Naive thymus-derived CD8-positive, alpha-beta T cell (primary cell): ENCODE measurements at places on chromosomes 12 and 14.

- no peak for DNase-seq
These were observed 4.0 kb downstream of the PRKAG1 start for GRCh38 chr12:49014547-49014946.

DNA sequence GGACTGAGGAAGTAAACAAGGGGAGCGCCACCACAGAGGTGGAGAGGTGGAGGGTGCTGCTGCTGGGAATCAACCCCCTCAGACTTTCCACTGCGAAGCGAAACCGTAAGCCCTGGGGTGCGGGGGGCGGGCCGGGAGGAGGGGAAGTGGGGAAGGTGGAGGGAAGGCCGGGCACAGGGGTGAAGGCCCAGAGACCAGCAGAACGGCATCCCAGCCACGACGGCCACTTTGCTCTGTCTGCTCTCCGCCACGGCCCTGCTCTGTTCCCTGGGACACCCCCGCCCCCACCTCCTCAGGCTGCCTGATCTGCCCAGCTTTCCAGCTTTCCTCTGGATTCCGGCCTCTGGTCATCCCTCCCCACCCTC lies at the start of gene LAG3:
Gene LAG3 (plus strand): TSS at position 190 of the 365 bp plus-strand sequence. CDS start 333 bp downstream, outside the sequence.
- peak; percentile 51 for DNase-seq

DNA sequence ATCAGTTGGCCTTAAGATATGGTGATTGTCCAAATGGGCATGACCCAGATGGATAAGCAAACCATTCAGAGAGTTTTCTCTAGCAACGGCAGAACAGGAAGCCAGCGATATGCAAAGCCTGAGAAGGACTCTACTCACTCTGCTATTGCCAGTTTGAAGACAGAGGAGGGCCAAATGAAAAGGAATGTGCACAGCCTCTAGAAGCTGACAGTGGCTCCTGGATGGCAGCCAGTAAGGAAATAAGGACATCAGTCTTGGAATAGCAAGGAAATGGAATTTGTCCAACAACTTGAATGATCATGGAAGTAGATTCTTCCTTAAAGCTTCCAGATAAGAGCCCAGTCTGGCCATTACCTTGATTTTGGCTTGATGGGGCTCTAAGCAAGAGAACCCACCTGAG lies 60.0 kb downstream of the TMTC2 start:
- no peak for DNase-seq

GRCh38 chr14:62307844-62308243 lies 545.6 kb downstream of the SNAPC1 start:
- DNase-seq = no peak

- DNase-seq = no peak
These were observed 167.0 kb downstream of the EFCAB11 start for GRCh38 chr14:89787525-89787924.

DNA sequence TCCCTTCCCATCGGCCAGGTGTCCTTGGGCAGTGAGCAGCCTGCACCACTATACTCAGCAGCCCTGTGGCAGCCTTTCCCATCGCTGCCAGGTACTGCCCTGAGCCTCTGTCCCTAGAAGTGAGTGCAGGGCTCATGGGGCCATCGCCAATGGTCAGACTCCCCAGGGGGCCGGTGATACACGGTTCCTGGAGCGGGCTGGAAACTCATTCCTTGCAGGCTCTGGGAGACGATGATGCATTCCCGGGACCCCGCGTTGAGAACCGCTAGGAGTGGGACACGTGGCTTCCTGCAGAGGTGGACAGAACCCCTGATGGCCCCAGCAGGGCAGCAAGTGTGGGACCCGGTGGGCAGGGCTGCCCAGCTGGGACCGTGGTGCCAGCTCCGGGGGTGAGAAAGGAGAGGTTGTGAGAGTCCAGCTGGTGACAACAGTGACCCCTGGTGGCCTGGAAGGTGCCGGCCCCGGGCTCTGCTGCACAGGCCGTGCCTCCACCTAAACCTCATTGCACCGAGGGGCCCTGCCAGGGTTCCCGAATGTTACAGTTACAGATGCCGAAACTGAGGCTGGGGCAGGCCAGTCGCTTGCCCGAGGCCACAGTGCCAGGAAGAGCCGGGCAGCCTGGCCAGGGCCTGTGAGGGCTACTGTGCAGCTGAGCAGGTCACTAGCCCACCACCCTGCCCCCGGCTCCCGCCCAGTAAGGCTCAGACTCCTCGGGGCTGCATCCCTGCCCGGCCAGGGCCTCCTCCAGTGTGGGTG lies 33.8 kb downstream of the FBRSL1 start:
- peak; percentile 81 for DNase-seq

GRCh38 chr14:61246721-61247120 lies 34.4 kb downstream of the TMEM30B start:
- DNase-seq = no peak

DNA sequence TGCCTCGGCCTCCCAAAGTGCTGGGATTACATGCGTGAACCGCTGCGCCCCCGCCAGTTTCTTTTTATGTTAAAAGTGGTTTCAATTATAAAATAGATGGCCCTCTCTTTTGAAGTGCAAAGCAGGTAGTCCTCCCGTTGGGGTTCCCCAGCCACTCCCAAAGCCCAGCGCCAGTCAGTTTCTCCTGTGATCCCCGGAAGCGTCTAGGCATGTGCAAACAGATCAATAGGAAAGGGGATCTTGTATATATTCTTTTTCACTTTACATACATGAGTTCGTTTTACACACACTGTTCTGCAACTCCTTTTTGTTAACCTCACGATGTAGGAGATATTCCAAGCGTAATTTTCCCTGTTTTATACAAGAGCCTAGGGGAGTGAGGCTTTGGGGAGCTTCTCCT lies 16.3 kb upstream of the DLK1 start:
- no peak for DNase-seq

DNA sequence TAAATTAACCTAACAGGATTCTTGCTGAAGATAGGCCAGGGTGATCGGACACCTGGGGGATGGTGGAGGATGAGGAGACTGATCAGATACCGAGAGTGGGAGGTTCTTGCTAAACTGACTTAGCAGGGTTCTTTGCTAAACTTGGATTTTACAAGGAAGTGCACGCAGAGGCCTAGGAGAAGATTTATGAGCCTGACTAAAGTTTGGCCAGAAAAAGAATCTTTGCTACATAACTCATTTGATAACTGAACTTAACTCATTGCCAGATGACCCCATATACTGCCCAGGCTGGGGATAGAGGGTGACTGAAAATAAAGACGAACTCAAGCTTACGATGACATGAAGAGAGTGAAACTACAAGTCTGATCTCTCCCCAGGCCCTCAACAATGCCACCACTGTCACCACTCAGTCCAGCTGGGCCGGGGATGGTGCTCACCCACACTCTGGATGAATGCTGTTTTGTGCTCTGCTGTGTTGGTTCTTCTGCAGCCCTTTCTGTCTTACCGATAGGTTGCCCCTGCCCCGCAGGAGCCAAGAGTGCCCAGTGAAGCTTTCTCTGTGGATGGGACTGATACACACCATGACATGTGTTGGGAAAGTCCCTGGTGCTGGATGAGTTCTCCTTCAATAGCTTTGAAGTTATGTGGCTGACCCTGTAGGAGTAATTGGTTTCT lies 29.0 kb downstream of the PPFIBP1 start:
- DNase-seq = no peak

DNA sequence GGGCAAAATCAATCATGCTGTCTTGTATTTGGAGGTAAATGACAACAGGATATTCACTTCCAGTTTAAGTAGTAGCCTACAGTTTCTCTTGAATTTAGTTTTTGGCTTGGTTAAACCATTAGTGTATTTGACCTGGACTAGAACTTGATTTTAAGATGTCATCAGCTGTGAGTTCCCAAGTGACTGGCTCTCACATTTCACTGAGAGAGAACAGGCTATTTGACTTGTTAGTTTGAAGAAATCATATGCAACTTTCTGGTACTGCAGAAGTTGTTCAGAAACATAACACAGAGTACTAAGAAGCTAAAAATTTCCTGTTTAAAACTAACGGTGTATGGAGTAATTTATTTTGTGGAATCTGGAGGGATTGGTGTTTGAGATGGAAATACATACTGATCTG lies 22.3 kb downstream of the MNAT1 start:
- no peak for DNase-seq

DNA sequence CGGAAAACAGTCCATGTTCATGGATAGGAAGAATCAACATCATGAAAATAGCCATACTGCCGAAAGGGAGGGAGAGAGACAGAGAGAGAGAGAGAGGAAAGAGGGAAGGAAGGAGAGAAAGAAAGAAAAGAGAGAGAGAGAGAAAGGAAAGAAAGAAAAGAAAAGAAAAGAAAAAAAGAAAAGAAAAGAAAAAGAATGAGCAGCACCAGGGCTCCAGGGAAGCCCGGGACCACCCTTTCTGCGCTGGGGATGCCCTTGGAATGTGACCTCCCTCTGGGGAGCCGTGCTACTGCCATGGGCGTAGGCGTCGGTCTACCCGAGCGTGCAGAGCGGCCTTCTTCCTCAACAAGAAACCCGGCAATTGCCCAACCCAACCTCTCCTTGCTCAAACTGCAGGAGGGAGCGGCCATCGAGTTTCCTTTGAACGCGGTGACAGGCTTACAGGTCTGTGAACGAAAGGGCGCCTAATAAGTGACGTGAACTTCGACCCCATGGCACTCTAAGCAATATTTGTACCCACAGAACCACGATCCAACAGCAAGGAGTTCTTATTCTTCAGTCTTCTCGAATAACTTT lies 16.9 kb downstream of the OR6S1 start:
- peak; percentile 24 for DNase-seq

DNA sequence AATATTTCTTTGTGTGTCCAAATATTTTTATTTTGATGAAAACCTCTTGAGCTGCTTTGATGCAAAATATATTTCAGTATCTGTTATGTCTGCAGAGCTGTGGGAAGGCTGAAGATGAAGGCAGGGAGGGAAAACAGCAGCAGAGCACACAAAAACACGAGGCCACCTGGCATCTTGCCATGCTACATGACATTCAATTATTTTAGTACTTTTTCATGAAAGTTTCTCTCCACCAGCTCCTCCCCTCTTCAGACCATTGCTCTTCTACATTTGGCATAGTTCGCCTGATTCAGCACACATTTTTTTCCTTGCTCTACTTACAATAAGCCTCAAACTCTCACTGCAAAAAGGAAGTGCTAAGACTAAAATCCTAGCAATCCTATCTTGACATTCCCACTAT lies 4.6 kb upstream of the ALX1 start:
- no peak for DNase-seq

- DNase-seq = no peak
These were observed 76.0 kb upstream of the ACTN1 start for GRCh38 chr14:69055125-69055524.

DNA sequence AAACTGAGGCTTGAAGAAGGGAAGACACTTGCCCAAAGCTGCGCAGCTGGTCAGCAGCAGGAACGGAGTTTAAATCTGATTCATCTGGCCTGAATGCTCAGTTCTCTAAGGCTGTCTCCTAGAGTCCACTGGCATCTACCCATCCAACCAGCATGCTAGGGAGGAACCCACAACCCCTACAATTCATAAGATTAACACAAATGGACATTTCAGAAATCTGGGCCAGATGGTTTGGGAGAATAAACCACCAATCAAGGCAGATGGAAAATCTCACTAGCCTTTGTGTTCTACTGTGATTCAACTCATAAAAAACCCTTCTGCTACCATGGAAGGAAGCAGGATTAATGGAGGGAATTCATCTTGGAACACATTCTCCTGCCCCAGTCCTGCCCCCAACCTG lies 67.8 kb downstream of the WSCD2 start:
- DNase-seq = no peak

- no peak for DNase-seq
These were observed 37.8 kb upstream of the CRADD start for GRCh38 chr12:93639406-93639805.

GRCh38 chr14:20494935-20495766 lies 10.2 kb upstream of the RNASE10 start:
- DNase-seq = no peak

DNA sequence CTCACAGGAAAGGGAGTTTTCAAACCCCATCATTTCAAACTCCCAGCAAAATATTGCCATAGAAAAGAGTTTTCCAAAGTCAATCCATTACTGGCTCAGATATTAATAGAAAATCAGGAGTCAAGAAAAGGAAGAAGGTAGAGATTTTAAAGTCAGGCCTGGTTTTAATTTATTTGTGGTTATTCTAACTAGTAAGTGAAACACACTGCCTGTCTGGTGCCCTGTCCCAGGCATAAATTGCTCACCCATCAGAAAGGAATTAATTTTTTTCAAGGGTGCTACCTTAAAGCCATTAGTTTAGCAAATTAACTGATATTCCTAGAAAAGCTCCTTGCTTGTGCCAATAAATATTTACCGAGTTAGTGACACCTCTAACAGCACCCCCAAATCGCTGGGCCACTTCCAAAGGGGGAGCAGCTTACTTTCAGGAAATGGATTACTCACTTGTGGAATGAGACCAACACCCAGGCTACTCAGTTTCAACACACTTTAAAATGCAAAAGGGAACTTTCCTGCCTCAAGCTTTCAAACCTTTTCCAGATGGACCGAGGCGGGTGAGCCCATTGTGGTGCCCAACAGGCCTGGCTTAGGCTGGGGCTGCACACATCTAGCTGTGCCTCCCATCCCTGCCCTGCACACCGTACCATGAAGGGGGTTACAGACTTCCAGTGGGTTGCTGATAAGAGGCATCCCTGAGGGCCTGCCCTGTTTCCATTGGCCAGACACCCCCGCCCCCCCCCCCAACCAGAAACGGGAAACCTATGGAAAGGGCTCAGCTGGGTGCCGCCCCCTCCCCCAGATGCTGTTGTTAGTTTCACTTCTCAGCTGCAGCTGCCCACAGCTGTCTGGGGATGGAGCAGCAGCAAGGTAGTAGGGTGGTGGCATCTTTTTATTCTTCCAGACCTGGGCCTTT lies 117.2 kb downstream of the SAMD4A start:
- DNase-seq = no peak

- no peak for DNase-seq
These were observed 54.5 kb upstream of the EVL start for GRCh38 chr14:100010679-100011078.

DNA sequence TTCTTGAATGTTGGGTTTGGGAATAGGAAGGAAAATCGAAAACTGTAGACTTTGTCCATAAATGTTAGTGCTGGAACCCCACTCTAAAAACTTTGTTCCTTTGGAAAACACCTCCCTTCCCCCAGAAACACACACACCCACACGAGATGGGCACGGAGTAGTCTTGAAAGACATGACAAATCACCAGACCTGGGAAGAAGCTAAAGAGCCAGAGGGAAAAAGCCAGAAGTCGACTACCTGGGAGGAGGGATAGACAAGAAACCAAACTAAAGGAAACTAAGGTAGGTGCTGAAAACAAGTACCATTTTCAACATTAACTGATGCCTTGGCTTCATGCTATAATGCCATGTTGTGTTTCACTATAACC lies 925 bp upstream of the NANOG start:
- DNase-seq = no peak

GRCh38 chr12:19783547-19784444 lies 344.5 kb downstream of the AEBP2 start:
- DNase-seq = no peak

DNA sequence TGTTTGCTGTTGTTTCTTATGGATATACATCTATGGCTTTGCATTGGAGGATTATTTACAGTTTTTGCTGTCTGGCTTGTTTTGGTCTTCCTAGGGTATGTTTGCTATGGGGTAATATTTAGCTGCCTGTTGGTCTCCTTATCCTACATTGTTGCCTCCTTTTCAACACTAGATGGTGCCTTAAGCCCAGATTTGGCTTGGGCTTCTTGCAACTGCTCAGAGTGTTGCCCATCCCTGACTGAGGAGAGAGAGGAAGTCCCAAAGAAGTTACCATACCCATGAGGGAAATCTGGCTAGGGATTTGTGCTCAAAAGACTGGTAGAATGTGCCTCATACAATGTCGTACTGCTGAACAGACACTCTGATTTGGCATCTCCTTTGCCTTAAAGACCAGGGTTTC lies 94.6 kb upstream of the MUCL1 start:
- no peak for DNase-seq

GRCh38 chr12:131615326-131616042 lies 95.4 kb upstream of the SFSWAP start:
- DNase-seq = no peak
